ENCODE measurements at places on chromosomes 16 and 17.

DNA sequence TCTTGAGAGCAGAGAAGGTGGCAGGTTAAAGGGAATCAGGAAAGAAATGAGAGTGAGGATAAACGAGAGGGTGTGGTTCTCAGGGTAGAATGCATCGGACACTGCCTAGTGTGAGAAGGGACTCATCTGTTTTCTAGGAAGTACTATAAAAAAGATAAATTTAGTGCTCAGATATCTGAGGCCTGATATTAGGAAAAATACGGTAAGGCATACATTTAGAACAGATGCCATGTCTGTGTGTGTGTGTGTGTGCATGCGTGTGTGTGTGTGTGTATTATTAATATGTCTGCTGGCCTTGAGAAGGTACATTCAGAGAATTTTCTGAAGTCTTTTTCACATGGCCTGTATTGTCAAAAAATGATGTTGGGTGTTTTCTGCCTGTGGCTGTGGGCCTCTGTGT is 414.8 kb downstream of the MAF start:
- no peak for DNase-seq

- DNase-seq, result no peak
These were observed 185.5 kb downstream of the WWOX start for GRCh38 chr16:78284957-78285434.

- no peak for DNase-seq
These were observed 618 bp downstream of the AANAT start for GRCh38 chr17:76467809-76468633.

DNA sequence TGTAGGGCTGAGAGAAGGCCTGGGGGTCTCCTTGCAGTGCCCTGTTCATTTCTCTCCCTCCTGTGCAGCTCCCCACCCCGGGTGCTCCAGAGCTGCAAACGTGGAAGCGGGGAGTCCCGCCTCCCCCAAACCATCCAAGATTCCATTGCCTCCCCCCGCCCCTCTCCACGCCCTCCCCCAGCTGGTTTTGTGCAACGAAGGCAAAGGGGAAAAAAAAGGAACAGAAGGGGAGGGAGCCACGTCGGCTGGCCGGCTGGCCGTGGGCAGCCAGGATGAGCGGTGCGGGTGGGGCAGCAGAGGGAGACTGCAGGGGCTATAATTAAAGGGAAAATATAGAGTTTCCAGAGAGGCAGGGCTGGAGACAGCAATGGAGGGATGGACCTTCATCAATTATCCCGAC is 1.7 kb upstream of the COL1A1 start:
- no peak for DNase-seq

Measured in activated CD4-positive, alpha-beta T cell treated with anti-CD3 and anti-CD28 coated beads, Interleukin-2, amount 50 U/mL, for 16 hours (primary cell).